Pulmonary artery endothelial cell (primary cell): ENCODE measurements at places on chromosomes 2 and 18. TPM values are rescaled to one million over a fixed set of nuclear protein-coding genes. Genes with fewer than 3 reads are reported as not detected.
A peak's percentile ranks its signal among the peaks of the same experiment; 100 is the strongest.

- no peak for DNase-seq
Observed at GRCh38 chr2:173755798-173756197, 209.4 kb downstream of the SP3 start.

GRCh38 chr2:98891591-98891990, 44.4 kb downstream of the CRACDL start:
- DNase-seq, result no peak

DNA sequence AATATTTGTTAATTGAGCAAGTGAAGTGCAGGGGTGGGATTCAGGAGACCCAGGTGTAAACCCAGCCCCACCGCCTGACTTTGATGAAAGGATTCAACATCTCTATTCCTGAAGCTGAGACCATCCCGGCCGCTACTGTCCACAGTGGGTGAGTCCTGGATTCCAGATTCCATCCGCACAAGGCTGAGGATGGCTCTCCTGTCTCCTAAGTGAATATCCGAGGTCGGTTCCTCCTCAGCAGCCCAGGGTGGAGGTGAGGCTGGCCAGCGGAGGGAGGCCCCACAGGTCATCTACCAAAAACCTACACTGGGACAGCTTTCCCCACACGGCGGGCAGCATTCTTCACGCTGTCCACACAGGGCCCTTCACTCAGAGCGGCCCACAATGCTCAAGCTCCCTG, 57.6 kb downstream of the ACKR3 start:
- DNase-seq, result no peak

- no peak for DNase-seq
Observed at GRCh38 chr2:86747711-86748639, 27.9 kb downstream of the RMND5A start.

DNA sequence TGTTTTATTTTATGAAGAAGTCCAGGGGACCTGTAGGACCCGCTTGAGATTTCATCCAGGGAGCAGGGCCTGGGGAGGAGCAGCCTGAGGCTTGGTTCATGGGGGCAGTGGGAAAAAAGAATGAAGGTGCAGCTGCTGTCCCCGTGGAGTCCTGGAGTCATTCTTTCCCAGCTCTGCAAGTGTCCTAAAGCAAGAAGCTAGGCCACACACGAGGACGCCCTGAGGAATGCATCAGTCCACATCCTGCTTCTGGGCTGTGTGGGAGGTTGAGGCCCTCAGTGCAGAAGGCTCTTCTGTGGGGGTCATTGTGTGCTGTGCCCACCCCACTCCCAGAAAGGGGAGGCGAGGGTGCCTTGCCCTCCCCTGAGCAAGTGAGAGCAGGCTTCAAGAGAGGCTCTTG, 179.9 kb upstream of the HS6ST1 start:
- no peak for DNase-seq

GRCh38 chr2:166768393-166769123, 119.7 kb upstream of the XIRP2 start:
- DNase-seq, result no peak

- no peak for DNase-seq
Observed at GRCh38 chr18:7958081-7958896, 391.2 kb downstream of the PTPRM start.

GRCh38 chr2:16021611-16022363, 81.4 kb downstream of the MYCN start:
- no peak for DNase-seq

- DNase-seq, result no peak
Observed at GRCh38 chr2:127014630-127015029, 92.3 kb downstream of the BIN1 start.

- DNase-seq, result no peak
Observed at GRCh38 chr2:200661477-200661876, 75.7 kb downstream of the AOX1 start.

DNA sequence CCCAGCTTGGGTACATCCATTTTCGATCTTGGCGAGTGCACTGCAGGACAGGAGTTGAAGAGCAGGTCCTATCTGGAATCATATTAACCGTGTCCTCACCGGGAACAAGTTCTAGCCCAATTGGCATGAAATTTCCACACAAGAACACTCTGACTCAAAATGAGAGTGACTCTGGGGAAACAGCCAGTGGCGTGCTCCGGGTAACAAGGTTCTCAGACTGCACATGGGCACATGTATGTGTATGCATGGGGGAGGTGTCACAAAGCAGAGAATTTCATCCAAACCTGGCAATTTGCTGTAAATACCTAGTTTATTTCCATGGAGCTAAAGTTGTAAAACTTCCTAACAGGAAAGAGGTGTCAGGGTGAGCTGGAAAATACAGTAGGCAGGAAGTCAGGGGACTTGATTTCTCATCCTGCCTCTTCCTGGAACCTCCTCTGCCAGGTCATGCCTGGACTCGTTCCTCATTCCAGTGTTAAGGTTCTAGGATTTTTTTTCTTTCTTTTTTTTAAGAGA, 1.7 kb downstream of the TUBB6 start:
- DNase-seq, result peak; percentile 53

DNA sequence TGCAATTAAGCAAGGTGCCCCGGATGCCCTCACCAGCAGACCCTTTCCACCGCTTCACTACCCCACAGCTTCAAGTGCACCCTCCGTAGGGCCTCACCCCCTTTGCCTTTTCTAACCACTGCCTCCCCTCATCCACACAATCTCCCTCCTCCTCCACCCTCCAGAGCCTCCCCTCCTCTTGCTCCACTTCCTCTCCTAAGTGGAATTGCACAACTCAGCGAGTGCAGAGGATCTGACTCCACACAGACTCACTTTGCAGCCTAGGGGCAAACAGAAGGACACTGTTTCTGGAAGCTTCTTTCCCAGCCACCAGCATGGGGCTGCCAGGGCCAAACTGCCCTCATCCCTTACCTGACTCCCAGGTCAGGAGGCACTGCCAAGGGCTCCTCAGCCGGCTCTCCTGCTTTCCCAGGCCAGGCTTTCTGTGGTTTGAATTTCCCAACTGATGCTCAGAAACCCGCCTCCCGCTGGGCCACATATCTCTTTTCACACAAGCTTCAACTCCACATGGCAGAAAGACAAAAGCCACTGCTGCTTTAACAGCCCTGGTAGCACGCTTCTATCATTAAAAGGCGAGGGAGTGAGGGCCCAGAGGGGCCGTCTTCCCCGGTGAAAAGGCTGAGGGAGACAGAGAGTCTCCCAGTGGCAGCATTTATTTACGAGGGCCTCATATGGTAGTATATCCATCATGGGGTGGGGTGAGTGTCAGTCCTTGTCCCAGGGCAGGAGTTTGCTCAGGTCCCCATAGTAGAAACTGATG, 74.7 kb upstream of the MGAT4A start:
- no peak for DNase-seq

GRCh38 chr18:74116633-74117554, 30.7 kb downstream of the FBXO15 start:
- DNase-seq, result no peak

- no peak for DNase-seq
Observed at GRCh38 chr18:79862562-79862961, 64.8 kb downstream of the KCNG2 start.

GRCh38 chr2:29834624-29835023, 86.8 kb downstream of the ALK start:
- DNase-seq, result no peak

DNA sequence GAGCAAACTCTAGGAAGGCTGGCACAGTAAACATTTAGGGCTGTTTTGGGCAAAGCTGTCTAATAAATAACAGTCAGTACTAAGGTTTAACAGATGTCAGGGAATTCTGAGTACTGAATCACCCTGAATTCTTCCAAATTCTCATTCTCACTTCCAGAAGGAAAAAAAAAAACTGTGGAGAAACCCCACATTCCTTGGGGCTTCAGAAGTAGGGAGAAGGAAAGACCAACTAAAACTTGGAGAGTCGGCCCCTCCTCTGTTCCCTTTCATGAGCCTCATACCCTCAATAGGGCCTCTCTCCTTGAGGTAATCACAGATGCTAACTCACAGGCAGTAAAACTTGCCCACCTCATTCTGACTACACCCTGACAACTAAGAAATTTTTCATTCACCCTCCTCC, 62.1 kb downstream of the CCDC148 start:
- no peak for DNase-seq

- DNase-seq, result no peak
Observed at GRCh38 chr2:62329797-62330196, 133.9 kb downstream of the B3GNT2 start.

DNA sequence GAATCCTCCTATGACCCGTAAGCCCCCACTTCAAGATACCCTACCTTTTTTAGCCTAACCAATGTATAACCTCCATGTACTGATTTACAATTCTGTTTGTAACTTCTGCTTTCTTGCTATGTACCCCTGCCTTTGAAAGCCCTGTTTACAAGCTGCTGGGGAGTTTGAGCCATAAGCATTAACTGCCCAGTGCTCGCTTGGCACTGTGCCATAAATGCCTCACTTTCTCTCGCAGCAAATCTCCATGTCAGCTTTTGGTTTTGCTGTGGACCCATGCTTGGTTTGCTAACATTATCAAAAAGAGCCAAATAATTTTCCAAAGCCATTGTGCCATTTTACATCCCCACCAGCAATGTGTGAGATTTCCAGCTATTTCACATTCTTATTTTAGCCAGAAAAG, 51.8 kb downstream of the TEX51 start:
- no peak for DNase-seq

DNA sequence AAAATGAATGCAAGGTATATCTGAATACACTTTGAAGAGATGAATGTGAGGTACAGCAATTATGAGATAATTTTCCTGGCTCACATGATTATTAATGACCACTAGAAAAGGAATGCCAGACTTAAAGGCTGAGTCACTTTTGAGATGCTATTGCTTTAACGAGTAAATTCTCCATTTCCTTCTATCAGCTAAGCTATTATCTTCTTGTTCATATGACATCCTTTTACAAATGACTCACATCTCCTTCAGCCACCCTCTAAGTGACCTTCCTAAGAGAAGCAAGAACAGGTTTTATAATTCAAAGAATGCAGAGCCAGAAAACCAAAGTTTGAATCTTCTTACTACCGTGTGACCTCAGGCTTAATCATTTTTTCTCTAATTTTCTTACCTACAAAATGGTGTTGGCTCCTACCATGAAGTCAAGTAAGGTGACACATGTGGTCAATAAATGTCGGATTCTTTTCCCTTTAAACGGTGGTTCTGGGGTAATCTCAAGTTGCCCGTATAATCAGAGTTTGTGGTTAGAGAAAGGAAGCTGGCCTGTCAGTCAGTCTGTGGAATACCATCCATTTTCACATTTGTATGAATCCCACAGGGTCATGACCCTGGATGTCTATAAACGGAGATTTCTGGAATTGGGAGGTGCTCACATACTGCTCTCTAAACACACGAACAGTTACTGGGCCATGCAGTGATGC, 184.0 kb upstream of the PID1 start:
- peak; percentile 75 for DNase-seq

- no peak for DNase-seq
Observed at GRCh38 chr18:59038295-59039039, 101.2 kb upstream of the SEC11C start.

GRCh38 chr2:37283207-37283606, 41.4 kb downstream of the PRKD3 start:
- DNase-seq, result peak; percentile 50

- DNase-seq, result no peak
Observed at GRCh38 chr2:17166506-17166905, 351.7 kb downstream of the RAD51AP2 start.

- no peak for DNase-seq
Observed at GRCh38 chr2:78977661-78978145, 47.8 kb upstream of the REG3G start.

- no peak for DNase-seq
Observed at GRCh38 chr2:201135386-201135785, 19.4 kb downstream of the CFLAR start.

GRCh38 chr2:98693477-98693876, 37.5 kb downstream of the MGAT4A start:
- DNase-seq, result no peak

GRCh38 chr2:193482557-193482956, 1287.8 kb upstream of the TMEFF2 start:
- no peak for DNase-seq

DNA sequence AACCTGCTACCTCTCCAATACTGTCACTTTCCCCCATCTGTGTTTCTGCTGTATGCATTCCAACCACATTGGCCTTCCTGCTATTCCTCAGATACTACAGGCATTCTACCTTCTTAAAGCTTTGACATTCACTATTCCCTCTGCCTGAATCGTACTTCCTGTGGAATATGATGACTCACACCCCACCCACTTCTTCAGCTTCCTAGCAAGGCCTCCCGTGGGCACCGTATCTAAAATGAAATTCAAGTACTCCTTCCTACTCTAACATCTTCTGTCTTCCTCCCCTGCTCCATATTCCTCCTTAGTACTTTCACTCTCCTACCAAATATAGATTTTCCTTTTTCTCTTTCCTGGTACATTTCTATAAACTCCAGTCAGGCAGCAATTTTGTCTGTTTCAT, 710.4 kb downstream of the RNF144A start:
- DNase-seq, result no peak

GRCh38 chr2:71620851-71621251, 167.5 kb downstream of the DYSF start:
- no peak for DNase-seq

DNA sequence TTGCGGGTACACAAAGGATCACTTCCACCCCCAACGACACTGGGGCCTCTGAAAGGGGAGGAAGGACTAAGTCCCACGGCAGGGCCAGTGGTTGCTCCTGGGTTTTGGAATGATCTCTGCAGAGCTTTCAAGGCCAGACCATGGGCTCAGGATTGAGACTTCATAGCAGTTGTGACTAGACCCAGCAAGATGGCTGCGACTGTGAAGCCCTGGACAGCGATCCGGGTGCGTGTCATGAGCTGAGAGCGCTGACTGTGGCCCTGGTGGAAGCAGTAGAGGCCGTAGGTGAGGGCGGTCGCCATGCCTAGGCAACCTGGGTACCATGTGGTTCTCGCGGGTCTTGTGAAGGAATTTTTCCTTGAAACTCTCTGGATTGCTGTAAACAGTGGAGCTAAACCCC, 27.3 kb downstream of the NCL start:
- DNase-seq, result no peak

- DNase-seq, result no peak
Observed at GRCh38 chr2:171447675-171448074, 13.6 kb downstream of the DCAF17 start.

DNA sequence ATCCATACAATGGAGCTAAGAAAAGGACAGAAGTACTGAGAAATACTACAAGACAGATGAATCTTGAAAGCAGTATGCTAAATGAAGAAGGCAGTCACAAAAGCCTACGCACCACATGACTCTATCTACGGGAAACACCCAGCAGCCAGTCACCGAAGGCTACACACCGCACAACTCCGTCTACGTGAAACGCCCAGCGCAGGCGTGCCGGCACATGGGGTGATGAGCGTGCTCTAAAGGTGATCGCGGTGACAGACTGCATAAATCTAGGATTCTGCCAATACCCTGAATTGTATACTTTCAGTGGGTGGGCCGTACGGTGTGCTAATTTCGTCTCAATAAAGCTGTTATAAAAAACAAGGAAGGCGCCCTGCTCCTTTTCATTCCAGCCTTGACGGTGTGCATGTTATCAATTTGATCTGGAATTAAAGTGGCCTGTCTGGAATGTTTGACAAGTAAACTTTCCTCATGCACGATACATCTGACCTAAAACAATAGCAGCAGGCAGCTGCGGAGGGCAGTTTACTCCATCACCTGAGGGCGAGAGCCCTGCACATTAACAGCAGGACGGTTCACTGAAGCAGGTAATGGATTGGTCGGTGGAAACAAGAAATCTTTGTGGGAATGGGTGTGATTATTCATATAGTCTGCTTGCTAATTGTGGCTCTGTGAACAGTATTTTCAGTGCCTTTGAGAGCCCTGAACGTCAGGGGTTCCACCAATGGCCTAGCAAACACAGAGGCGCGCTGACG, 86.2 kb upstream of the SALL3 start:
- no peak for DNase-seq

The SIX2 gene
- 0.14 and 0.20 TPM in 2 replicates for total RNA-seq

The FSHR gene
- not detected in 2 replicates for total RNA-seq

The MYCN gene
- 0.46 and 3.1 TPM in 2 replicates for total RNA-seq

The ADD2 gene
- 2.6 and 4.6 TPM in 2 replicates for total RNA-seq

The CCDC148 gene
- total RNA-seq, result 0.28 TPM in 1 of 2 replicates, not detected in the other

The CCDC102B gene
- 0.28 and 1.7 TPM in 2 replicates for total RNA-seq

The CFAP210 gene
- not detected in 2 replicates for total RNA-seq
